ENCODE measurements at places on chromosomes 12 and 14. TPM values are rescaled to one million over a fixed set of nuclear protein-coding genes. Genes with fewer than 3 reads are reported as not detected.

DNA sequence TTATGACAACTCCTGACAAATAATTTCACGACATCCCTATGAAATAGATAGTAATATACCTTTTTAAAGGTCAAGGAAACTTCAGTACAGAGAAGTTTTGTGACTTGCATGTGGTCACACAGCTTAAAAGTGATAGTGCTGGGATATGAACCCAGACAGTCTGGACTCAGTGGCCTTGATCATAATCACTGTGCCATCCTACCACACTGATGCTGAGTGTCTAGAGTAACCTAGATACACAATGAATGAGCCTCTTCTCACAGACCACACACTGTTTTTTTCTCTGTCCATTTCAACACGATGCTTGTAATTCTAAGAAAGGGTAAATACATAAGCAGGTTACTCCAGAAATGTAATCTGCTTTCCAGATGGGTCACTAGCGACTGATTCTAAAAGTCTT is 88.2 kb downstream of the SYNE2 start:
- no peak for DNase-seq

- no peak for DNase-seq
These were observed 14.4 kb upstream of the SERPINA3 start for GRCh38 chr14:94597788-94598187.

GRCh38 chr14:37985826-37986470 is 221.8 kb upstream of the SSTR1 start:
- DNase-seq, result peak; percentile 59

DNA sequence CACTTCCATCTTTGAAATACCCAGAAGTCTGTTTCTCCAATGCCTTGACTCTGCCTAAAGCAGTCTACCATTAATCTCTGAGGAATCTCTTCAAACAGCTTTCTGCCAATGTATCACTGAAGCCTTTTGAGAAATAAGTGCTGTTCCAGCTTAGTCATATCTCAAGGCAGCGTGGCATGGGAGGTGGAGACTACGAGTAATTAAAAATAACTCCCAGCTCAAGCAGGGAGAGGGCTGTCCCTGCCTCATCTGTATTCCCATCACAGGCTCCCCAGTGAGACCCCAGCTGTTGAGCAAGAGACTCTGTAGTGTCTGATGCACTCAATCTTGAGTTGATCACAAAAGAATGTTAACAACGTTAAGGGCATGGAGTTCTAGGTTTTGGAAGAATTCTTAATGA is 700.6 kb downstream of the DIO2 start:
- DNase-seq, result no peak

DNA sequence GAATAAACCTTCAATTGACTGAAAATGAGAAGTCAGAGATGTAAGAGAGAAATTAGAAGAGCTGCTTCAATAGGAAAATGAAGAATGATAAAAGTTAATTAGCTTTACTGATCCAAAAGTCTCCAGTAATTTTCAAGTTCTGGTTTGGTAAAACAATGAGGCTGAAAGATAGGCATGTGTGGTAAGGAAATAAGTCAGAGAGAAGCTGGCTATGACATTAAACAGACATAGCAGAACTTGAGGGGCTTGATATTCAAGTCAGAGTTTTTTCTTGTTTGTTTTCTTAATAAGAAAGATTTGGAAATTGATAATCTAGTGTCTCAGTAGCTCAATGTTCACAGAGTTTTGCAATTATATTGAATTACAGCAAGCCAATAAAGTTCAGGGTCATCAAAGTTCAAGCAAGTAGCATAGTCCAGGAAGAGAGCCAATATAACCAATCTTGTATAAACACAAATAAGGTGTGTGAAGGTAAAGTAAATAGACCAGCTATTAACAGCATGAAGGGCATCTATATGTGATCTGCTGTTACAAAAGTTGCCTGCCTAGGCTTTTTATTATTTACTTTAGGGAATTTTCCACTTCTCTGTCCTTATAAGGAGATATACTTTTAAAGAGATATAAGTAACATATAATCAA is 1111.5 kb downstream of the TRHDE start:
- DNase-seq, result no peak

GRCh38 chr12:86193931-86194330 is 62.3 kb downstream of the MGAT4C start:
- no peak for DNase-seq

DNA sequence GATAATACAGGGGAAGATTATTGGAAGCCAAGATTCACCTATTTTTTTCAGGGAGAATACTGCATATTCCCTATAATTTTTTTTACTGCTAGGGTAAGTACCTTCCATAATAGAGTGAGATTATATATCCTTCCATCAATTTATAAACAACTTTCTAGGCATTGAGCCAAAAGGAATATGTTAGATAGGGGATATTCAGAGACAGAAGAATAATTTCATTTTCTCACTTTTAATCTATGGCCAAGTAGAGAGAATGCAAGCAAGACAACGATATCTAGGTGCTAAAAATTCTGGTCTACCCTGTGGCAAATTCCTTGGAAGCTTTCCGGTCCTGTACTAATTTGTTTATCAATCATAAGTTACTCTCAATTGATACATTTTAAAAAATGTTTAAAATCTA is 69.7 kb upstream of the STAC3 start:
- DNase-seq, result no peak

DNA sequence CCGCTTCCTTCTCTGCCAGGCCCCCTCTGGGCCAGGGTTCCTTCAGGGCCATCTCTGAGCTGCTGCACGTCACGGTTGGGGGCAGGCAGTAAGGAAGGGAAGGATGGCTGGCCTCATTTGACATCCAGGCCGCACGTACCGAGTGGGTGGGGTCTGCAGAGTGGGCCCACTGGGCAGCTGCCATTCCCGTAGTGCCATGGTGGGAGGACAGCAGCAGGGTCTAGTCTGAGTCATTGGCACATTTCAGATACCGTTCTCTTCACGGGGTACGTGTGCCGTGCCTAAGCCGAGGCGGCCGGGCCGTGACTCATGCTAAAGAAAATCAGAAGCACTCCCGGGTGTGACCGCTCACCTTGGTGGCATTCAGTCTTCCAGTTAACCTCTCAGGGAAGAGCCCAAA is 43.9 kb downstream of the IL31 start:
- DNase-seq, result no peak

- no peak for DNase-seq
These were observed 49.1 kb downstream of the CCER1 start for GRCh38 chr12:90905691-90906370.

- no peak for DNase-seq
These were observed 196.9 kb downstream of the KITLG start for GRCh38 chr12:88383405-88383804.

DNA sequence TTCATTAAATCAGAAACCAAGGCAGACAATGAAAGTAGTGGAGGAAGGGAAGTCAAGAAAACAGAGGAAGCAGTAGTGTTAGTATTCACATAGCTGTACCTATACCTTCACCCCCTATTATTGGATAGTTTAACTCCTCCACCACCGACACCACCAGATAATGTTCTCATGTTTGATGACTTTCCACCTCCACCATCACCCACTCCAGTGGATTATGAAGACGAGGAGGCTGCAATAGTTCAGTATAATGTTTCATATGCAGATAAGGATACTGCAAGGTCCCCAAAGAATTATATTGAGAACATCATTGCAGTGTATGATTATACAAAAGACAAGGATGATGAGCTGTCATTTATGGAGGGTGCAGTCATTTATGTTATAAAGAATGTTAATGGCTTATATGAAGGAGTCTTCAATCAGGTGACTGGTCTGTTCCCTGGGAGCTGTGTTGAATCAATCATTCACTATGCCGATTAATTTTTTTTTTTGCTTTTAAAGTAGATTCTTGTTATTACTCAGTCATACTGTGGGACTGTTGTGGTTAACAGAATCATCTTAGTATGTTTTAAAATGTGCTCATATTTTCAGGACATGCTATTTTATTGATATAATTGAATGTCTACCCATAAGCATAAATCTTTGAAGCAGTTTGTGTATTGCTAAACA is 32.2 kb upstream of the KTN1 start:
- no peak for DNase-seq

GRCh38 chr12:11635341-11635740 is 14.1 kb upstream of the ETV6 start:
- DNase-seq, result no peak

DNA sequence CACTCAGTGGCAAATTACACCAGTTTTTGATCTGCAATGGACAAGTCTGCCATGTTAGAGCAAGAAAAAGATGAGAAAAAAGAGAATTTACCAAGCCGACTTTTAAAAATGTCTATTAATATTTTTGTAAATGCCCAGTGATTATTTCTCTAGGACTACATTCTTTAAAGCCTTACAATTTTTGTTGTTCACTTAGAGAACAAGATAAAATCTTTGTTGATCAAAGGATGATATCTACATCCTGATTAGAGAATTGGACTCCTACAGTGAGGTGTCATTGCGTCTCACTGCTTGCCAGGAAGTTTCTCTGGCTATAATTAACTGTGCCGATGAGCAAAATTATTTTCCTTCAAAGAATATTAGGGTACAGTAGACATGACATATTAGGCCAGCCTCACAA is 1.7 kb upstream of the CFAP54 start:
- DNase-seq, result no peak

DNA sequence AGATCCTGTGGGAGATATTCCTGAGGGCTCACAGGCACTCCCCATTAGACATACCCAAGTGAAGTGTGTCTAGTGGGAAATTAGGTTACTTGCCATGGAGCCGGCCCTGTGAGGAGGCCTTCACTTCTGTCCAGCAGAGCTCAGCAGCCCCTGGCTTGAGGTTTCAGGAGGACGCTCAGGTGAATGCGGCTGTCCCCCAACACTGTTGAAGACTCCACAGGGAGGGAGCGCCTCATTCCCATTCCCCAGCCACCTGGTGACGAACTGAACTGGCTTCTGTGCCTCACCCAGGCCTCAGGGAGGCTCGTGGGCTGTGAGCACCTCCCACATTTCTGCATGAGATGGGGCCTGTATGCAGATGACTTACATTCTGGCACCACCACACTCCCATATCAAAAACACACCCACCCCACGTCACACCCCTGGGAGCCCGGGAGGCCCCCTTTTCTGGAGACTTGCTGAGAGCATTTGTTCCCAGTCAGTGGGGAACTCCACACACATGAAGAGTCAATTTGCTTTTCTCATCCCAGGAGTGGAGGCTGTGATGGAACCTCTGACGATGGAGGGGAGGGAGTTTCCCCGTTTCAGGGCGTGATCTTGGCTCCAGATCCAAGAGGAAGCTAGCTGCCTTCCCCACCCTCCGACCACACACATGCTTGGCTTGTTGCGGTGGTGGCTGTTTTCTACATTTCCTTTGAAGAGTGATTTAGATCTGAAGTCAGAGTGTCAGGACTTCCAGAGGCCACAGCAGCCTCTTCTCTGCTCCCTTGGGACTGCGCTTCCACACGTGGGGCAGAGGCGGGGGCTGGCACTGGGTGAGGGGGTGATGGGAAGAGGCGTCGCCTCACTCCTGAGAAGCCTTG is 120.7 kb downstream of the ADGRD1 start:
- DNase-seq, result no peak

- DNase-seq, result no peak
These were observed 25.1 kb downstream of the KRT80 start for GRCh38 chr12:52166672-52167071.

DNA sequence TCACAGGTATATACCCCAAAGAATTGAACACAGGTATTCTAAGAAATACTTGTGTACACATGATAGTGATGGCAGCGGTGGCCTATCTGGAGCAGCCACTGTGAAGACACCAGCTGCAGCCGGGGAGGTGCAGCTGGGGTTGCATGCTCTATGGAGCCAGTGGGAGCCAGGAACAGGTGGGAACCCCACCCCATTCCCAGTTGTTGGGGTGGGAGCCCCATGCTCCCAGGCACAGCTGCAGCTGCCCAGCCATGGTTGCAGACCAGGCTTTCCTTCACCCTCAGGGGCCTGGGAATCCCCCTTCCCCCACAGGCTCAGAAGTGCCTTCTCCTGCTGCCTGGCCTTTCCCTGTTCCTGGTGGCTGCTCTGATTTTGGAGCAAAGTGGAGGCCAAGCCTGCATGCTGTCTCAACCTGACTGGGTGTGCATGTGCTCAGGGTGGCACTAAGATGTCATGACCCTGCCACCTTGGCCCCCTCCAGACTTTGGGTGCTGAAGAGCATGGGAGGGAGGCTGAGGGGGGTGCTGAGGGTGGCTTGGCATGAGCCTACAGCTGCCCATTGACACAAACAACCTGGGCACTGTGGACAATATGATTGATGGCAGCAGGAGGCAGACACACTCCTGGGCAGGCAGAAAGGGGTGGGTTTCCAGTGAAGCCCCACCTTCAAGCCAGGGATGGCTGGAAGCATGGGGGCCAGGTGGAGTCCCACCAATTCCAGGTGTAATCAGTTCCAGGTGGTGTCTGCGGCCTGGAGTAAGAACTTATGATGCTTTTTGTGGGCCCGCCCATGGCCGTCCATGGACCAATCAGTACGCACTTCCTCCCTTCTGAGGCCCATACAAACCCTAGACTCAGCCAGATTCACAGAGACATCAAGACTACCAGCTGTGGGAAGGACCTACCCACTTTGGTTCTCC is 234.7 kb downstream of the ADGRD1 start:
- DNase-seq, result no peak

GRCh38 chr12:25843976-25844375 is 114.5 kb upstream of the RASSF8 start:
- no peak for DNase-seq

DNA sequence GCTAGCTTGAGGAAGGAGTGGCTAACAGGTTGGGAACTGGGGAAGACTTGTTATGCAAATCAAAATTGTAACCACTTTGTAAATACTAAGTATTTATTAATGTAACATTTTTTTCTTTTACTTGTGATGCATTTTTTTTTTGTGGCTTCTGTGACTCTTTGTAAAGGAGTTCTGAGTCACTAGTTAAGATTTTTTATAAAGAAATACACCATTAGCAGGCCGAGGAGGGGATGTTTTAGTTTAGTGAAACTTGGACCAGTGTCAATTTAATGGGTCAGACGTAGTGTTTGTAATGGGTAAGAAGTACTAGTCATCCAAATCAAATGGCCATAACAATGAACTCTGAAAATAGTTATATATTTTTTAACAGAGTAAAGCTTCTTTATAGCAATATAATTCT is 43.1 kb downstream of the AKAP6 start:
- DNase-seq, result no peak

- DNase-seq, result no peak
These were observed 23.5 kb downstream of the YEATS4 start for GRCh38 chr12:69383074-69383473.

DNA sequence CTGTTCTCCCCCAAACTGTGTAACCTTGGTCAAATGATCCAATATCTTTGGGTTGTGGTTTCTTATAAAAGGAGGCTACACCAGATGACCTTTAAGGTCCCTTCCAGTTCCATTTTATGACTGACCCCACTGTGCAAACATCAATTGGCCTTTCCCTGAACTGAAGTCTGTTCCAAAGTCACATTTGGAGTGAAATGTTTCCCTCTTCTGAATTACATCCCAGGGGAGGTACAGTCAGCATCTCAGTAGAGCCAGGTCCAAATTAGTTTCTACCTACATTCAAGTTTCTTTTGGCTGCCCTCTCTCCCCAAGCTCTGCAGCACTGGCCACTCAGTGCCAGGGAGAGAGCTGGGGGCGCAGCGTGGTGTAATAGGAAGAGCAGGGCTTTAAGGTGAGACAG is 34.4 kb downstream of the LIMA1 start:
- no peak for DNase-seq

- DNase-seq, result no peak
These were observed 32.9 kb downstream of the RERGL start for GRCh38 chr12:18057051-18057450.

- no peak for DNase-seq
These were observed 41.0 kb downstream of the FMNL3 start for GRCh38 chr12:49666176-49666575.

ALG10B gene
- 3.5 TPM for total RNA-seq

TNFRSF1A gene
- total RNA-seq, result 32.4 TPM

DPF3 gene
- total RNA-seq, result 0.31 TPM

UNC79 gene
- 2.4 TPM for total RNA-seq

ASCL1 gene
- 0.07 TPM for total RNA-seq

DNAJC22 gene
- 0.14 TPM for total RNA-seq

C12orf56 gene
- 2.5 TPM for total RNA-seq

Data from WTC11 (cell line).